ENCODE measurements at places on chromosomes 2 and 18.

DNA sequence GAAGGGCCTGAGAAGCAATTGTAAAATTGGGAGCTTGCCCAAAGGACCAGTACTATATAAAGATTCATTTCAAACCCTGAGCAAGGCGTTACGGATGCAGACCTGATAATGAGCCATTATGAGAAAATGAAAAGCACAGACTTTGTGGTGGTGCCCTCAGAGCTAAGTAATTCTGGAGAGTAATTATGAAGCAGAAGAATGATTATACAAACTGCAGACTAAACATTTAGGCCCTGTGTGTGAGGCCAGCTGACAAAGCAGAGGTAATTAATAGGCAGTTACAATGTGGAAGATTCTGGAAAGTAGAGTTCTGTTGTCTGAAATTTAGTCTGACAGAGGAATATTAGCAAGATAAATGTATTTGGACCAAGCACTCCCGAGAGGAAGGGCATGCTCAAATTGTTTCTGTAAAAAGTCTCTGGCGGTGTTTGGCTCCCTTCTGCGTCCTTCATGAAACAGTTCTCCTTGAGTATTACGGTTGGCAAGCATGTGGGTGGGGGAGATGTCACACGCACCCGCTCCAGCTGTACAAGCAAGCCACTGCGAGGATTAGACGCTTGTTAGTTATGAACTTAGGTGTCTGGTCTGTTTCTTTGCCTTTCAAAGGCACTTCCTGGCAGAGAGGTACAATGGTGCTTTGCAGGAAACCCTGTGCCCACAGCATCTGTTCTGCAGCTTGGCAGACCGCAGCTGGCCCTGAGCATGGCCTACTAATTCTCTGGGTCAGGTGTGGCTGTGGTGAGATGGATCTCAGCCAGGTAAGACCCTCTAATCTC is 45.5 kb downstream of the CDC42EP3 start:
- DNase-seq: peak; percentile 56

DNA sequence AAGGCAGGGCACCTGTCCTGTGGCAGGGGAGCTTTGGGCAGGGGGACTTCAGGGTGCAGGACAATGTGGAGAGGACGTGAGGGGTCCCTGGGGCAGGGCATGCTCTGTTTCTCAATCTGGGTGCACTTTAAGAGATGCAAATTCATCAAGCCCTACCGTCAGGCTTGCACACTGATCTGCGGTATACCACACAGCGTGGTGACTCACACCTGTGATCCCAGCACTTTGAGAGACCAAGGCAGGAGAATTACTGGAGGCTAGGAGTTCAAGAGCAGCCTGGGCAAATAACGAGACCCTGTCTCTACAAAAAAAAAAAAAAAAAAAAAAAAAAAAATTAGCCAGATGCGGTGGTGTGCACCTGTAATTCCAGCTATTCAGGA is 10.2 kb upstream of the GPC1 start:
- DNase-seq: no peak

GRCh38 chr18:55783921-55784320 is 195.9 kb upstream of the TCF4 start:
- no peak for DNase-seq

- no peak for DNase-seq
Observed at GRCh38 chr18:79601234-79601633, 78.4 kb upstream of the CTDP1 start.

GRCh38 chr2:121670181-121670580 is 20.9 kb upstream of the CLASP1 start:
- no peak for DNase-seq

- DNase-seq: no peak
Observed at GRCh38 chr2:33859811-33860461, 260.8 kb upstream of the FAM98A start.

DNA sequence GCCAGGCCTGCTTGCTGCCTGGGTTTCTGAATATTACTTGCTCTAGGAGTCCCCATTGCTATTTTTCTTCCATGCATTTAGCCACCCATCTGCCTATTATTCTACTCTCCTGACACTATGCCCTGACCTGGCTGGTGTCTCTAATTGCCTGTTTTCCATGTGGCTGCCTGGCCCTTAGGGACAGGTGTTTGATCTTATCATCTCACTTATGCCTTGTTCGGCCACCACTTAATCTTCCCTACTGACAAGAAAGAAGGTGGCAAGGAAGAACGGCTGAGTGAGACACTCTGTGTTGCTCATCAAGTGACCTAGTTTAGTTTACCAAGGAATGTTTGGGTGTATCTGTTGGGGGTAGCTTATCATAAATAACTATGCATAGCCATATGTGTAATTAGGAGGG is 50.4 kb upstream of the RAPH1 start:
- DNase-seq: no peak

DNA sequence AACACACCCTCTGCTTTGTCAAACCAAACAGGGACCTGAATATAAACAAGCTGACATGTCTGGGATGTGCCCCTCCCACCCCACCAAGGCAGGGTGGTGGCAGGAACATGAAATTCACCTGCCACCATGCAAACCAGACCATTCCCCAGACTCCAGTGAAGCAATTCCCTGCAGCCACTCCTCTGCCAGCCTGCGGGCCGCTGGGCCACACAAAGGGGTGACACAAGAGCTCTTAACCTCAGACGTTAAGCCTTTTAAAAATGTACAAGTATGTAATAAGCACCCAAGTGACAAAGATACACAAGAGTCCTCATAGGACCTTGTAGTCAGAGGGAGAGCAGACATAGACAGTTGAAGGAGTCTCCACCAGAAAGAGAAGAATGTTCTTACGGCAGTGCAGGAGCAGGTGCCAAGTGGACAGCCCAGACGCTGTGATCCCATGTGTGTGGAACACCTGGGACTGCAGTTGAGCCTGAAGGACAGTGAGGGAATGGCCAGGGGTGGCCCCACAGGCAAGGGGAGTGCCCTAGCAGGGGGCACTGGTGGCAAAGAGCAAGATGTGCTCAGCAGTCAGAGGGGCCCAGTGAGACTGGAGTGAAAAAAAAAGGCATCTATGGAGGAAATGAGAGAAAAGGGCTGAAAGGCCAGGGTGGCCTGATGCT is 36.9 kb downstream of the CRACDL start:
- DNase-seq: no peak

GRCh38 chr2:129623783-129624182 is 355.7 kb upstream of the RAB6C start:
- no peak for DNase-seq

DNA sequence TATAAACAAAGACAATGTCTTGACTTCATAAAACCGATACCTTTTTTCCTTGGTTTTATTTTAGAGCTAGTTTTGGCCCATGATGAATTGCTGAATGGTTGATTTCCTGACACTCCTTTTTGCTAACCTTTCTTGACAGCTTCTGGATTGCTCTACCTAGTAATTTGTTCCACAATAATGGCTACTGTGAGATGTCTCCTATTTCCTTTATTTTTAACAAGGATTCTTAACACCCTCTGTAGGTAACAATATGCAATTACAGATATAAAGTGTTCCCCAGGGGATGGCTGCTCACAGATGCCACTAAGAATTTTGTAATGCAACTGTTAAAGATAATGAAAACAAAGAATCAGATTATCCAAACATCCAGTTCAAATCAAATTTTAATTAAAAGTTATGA is 100.8 kb upstream of the ATP5MC3 start:
- no peak for DNase-seq

- no peak for DNase-seq
Observed at GRCh38 chr2:158546412-158547144, 89.8 kb downstream of the PKP4 start.

Measured in stimulated activated CD4-positive, alpha-beta T cell treated with anti-CD3 and anti-CD28 coated beads, Interleukin-2, amount 100 ng/mL, for 4 hours (primary cell).